ENCODE measurements at places on chromosomes 12 and 14. TPM values are rescaled to one million over a fixed set of nuclear protein-coding genes. Genes with fewer than 3 reads are reported as not detected.

The TAS2R46 gene
- 0.85 TPM for total RNA-seq

The ENDOU gene
- not detected for total RNA-seq

The EIF2B1 gene
- 72.3 TPM for total RNA-seq

The MANSC4 gene
- not detected for total RNA-seq

The DPF3 gene
- total RNA-seq: 0.85 TPM

The DRAM1 gene
- 3.6 TPM for total RNA-seq

The OR4Q3 gene
- not detected for total RNA-seq

The NPFF gene
- not detected for total RNA-seq

The PRB4 gene
- not detected for total RNA-seq

The RNF212B gene
- total RNA-seq: not detected

The OTX2 gene
- not detected for total RNA-seq

The BIN2 gene
- total RNA-seq: not detected

The GPR65 gene
- total RNA-seq: not detected

The INSM2 gene
- not detected for total RNA-seq

The AICDA gene
- total RNA-seq: 0.48 TPM

The CCDC197 gene
- not detected for total RNA-seq

The GYS2 gene
- not detected for total RNA-seq

The RNASE1 gene
- total RNA-seq: not detected

The CLEC4D gene
- not detected for total RNA-seq

The UBE3B gene
- total RNA-seq: 36.1 TPM

The ESPL1 gene
- 1.4 TPM for total RNA-seq

The P2RX7 gene
- total RNA-seq: 0.43 TPM

Data from tracheal epithelial cell (primary cell).